ENCODE measurements at places on chromosomes 5 and 9.
A peak's percentile ranks its signal among the peaks of the same experiment; 100 is the strongest.

- no peak for DNase-seq
Observed at GRCh38 chr9:136773386-136774044, 9.2 kb upstream of the LCN15 start.

- DNase-seq, result peak; percentile 15
Observed at GRCh38 chr9:113479174-113479621, 15.7 kb downstream of the RGS3 start.

GRCh38 chr9:86978922-86979474 is 31.7 kb upstream of the GAS1 start:
- no peak for DNase-seq

DNA sequence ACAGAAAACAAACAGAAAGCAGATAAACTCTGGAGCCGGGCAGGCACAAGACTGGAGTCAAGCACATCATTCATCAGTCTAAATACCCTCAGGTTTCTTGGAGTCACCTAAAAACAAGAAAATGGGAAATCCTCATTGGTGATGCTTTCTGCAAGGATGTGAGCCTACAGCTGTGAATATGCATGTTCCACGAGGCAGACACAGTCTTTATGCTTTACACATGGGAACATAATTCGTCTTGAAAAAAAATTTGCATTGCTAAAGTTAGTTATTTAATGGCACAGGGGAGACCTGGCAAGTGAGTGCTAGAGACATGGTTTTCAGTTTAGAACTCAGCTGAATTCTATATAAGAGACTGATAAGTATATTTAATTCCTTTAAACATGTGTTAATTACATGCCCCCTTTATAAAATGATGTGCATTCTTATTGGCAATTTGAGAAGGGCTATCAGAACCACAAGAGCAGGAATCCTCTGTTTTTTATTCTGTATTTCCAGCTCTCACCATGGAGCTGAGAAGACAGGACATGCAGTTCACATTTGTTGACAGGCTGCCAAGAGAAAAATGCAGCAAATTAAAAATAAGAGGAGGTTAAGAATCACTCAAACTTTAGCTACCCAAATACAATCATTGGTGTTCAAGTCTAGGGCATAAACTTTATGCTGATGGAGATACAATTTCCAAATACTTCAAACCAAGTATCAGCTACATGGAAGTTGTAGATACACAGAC is 438.0 kb upstream of the MPDZ start:
- DNase-seq, result no peak

DNA sequence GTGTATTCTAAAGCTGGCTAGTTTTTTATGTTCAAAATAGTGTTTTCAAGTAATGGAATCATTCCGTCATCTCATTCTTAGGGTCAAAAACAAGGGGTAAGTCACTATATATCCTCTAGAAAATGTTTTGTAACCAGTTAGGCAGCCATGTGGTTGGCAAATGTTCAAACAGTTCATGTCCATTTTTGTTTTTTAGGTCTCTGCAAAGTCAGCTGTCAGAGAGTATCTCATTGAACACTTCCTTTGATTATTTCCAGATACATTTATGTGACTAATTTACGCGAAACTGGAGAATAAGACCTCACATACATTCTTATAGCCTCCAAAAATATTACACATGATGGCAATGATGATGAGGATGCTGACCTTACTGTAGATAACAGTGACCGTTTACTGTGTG is 50.4 kb downstream of the TRIO start:
- no peak for DNase-seq

GRCh38 chr9:138024831-138025291 is 147.3 kb downstream of the CACNA1B start:
- no peak for DNase-seq

GRCh38 chr5:122500245-122501088 is 188.4 kb downstream of the SNCAIP start:
- DNase-seq, result no peak

- no peak for DNase-seq
Observed at GRCh38 chr9:127095411-127095810, 27.0 kb downstream of the ANGPTL2 start.

GRCh38 chr9:2085716-2086115 is 70.6 kb downstream of the SMARCA2 start:
- no peak for DNase-seq

DNA sequence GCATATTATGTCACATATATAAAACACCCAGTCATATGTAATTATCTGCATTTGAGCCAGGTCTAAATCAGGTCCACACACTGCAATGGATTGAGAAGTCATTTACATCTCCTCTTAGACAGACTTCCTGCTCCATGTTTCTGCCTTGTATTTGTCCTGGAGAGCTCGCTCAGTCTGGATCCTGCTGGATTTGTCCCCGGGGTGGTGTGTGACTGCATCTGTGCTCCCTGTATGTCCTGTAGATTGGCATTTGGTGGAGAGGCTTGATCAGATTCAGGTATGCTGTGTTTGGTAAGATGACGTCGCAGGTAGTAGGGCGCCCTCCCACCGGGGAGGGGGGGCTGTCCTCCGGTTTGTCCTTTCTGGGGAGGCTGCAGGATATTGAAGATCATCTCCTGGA is 33.6 kb upstream of the IER5L start:
- no peak for DNase-seq

DNA sequence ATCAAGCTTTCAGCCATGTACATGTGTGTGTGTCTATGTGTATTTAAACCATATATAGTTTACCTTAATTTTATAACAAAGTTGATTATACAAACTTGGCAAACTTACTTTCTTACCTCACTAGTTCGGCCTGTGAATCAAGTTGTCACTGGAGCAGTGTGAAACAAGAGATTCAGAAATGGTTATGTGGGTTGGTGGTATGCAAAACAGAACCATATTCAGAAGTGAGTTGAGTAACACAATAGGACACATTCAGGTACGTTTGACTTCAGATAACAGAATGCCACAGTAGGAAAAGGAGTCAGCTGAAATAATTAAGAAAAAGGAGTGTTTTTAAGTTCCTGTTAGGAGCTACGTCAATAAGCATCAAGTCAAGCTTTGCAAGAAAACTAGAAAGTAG is 21.5 kb downstream of the XPA start:
- DNase-seq, result no peak

GRCh38 chr9:34575862-34576596 is 13.5 kb downstream of the CNTFR start:
- DNase-seq, result no peak

DNA sequence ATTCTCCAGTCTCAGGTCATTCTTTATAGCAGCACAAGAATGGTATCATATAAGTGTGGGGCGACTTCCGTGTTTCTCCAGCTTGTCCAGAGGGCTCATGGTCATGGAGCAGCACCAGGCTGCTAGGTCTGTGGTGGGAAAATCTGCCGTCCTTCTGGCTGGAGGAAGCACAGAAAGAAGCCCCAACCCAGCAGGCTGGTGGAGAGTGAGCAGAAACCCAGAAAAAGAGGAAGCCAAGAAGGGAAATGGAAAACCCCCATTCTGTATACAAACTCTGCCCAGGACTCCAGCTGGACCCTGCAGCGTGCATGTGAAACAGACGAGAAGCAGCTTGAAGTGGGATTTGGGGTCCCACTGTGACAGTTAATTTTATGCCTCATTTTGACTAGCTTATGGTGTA is 34.3 kb upstream of the OLFM1 start:
- DNase-seq, result no peak

- no peak for DNase-seq
Observed at GRCh38 chr9:33164138-33164809, 2.9 kb downstream of the B4GALT1 start.

GRCh38 chr5:91119217-91119616 is 263.9 kb downstream of the ARRDC3 start:
- no peak for DNase-seq

DNA sequence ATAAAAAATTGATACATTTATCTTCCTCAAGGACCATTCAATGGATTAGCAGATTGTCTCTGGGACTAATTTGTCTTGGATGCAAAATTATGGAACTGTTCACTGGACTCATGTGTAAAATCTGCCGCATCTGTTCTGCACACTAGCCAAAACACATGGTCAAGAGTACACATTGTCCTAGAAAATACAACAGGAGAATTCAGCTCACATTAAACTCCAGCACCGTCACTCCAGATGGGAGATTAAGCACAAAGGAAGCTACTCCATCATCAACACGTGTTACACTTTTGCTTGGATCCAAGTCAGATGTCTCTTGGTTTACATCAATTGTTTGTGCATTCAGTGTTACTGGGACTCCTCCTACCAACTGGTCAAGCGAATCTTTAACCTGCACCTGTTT is 28.8 kb downstream of the C5 start:
- DNase-seq, result no peak

DNA sequence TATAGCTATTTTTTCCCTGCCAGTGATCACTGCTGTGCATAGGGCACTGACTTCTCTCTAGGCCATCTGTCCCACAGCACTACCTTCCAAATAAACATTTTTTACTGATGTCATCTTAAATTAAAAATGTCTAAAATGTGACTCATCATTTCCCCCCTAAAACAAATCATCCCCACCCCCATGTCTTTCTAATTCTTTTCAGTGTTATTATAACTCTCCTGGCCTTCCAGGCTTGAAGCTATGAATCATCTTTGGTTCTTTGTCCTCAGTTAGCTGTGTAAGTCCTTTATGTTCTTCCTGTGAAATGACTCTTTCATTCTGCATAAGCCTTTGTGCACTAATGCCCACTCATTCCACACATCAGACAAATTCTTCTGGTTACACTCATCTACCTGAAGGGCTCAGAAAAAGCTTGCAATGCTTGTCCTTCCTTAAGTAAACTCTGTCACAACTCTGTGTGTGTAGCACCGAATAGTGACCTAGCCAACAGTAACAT is 78.1 kb downstream of the CFAP95 start:
- no peak for DNase-seq

- no peak for DNase-seq
Observed at GRCh38 chr5:139726248-139726647, 69.4 kb upstream of the PSD2 start.

DNA sequence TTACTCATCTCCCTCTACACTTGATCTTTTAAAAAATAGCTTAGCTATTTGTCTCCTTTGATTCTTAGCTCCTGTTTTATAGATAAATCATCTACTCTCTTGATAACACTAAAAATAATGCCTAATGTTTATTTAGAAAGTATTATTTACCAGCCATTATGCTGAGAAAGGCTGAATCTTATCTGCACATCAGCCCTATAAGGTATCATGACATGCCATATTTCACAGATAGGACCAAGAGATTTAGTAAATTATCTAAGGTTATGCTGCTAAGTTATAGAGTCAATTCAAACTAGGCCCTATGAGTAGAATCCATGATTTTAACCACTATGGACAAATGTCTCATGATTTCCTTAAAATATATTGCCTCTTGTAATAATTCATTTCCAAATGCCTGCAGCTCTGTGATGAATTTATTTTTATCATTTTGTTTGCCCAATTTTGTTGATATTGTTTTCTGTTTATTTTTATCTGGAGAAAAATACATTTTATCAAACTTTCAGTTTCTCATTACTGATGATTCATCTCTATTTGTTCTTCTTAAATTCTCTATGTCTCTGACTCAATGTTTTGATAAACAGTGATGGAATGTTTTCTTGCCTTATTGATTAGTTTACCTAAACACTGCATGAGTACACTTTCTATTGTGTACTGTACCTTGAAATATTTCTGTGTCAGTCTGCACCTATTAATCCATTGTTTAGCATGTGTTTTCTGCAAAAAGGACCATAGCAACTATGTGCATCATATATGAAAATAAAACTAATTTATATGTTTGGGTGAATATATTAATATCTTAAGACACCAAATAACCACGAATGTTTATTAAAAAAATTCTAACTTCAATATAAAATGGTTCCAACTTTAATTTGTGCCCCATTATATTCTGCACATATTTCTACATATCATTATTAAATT is 300.8 kb downstream of the CDH9 start:
- DNase-seq, result no peak

- no peak for DNase-seq
Observed at GRCh38 chr9:84103651-84104377, 123.2 kb downstream of the RMI1 start.

- DNase-seq, result no peak
Observed at GRCh38 chr9:100759215-100759614, 181.3 kb downstream of the CAVIN4 start.

- no peak for DNase-seq
Observed at GRCh38 chr5:78661691-78662090, 13.1 kb upstream of the LHFPL2 start.

- DNase-seq, result no peak
Observed at GRCh38 chr5:81268521-81269196, 32.7 kb upstream of the ZCCHC9 start.

DNA sequence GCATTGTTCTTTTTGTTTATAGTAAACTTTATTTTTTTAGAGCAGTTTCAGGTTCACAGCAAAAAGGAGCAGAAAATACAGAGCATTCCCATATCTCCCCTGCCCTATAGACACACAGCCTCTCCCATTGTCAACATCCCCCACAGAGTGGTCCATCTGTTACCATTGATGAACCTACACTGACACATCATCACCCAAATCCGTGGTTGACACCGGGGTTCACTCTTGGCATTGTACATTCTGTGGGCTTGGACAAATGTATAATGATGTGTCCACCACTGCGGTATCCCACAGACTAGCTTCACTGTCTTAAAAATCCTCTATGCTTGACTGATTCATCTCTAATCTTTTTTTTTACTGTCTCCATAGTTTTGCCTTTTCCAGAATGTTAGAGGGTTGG is 120.7 kb upstream of the SPATA31C2 start:
- no peak for DNase-seq

GRCh38 chr5:115816226-115817081 is at the start of gene CDO1:
TSS of gene CDO1 (minus strand) at chr5:115816659. CDS start at chr5:115816397, 262 bp downstream.
- DNase-seq, result no peak

DNA sequence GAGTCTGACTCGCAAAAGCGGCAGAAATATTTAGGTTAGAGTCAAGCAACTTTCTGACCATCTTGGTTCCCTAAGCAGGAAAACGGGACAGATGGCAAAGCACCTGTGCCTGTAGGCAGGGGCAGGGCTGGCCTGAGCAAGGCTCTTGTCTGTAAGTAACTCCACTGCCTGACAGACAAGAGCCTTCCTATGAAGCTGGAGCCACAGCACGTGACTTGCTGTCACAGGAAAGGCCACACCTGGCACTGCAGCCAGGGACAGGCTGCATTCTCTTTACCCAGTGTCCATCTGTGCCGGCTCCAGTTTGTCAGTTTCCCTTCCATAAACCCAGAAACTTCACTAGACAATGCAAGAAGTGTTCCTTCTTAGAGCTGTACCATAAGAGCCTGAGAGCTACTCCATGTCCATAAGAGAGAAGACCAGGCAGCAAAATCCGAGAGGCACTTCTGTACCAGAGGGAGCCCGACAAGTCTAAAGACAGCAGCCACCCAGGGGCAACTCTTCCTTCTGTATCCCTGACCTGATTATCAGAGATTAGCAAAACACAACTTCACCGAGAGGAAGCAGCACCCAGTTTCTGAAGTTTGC is 78.1 kb downstream of the GPR21 start:
- DNase-seq, result no peak

- no peak for DNase-seq
Observed at GRCh38 chr5:31355337-31355736, 161.9 kb downstream of the CDH6 start.

GRCh38 chr5:171647043-171647903 is 138.3 kb upstream of the SMIM23 start:
- DNase-seq, result no peak
